Immature natural killer cell (primary cell): ENCODE measurements at places on chromosomes 4 and X. TPM values are rescaled to one million over a fixed set of nuclear protein-coding genes. Genes with fewer than 3 reads are reported as not detected.
A peak's percentile ranks its signal among the peaks of the same experiment; 100 is the strongest.

Gene PCDH10
- polyA plus RNA-seq: not detected

Gene SYNPO2
- polyA plus RNA-seq: 0.08 TPM

Gene PASD1
- polyA plus RNA-seq: not detected

Gene MMGT1
- polyA plus RNA-seq: 5.7 TPM

Gene NALF2
- not detected for polyA plus RNA-seq

DNA sequence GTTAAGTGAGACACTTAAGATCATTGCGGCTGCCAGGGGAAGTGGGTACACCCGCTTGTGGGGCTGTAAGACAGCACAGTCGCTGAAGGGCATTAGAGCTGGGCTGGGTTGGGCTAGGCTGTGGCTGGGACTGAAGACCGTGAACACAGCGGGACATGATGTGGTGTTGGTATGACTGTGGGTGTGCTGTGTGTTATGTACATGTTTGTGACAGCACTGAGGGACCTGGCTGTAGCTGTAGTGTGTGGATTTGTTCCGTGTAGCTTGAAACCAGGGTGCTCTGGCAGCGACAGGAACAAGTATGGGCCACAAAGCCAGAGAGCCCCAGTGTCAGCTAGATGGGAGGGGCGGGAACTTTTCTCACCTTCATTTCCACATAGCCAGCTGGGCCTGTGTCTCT is 82.1 kb downstream of the NHSL2 start:
- DNase-seq: peak; percentile 90
- H3K27ac ChIP-seq: peak overlapping the region; percentile 86
- H3K4me3 ChIP-seq: peak overlapping the region; percentile 76
- H3K27me3 ChIP-seq: peaks cover 3% of the 10 kb centered on the region
- peaks cover 6% of the 10 kb centered on the region for H3K36me3 ChIP-seq

- no peak overlapping the region for H3K4me3 ChIP-seq
- peaks cover 4% of the 10 kb centered on the region for H3K36me3 ChIP-seq
- H3K4me1 ChIP-seq: no peaks in the 10 kb centered on the region
- DNase-seq: no peak
- no peak overlapping the region for H3K27ac ChIP-seq
Measured at GRCh38 chrX:120536061-120536460, 24.7 kb downstream of the CUL4B start.

GRCh38 chr4:44150091-44150576 is 298.5 kb downstream of the KCTD8 start:
- no peak overlapping the region for H3K27ac ChIP-seq
- no peak for DNase-seq
- H3K27me3 ChIP-seq: no peaks in the 10 kb centered on the region
- no peaks in the 10 kb centered on the region for H3K4me1 ChIP-seq
- H3K36me3 ChIP-seq: peaks cover 4% of the 10 kb centered on the region

DNA sequence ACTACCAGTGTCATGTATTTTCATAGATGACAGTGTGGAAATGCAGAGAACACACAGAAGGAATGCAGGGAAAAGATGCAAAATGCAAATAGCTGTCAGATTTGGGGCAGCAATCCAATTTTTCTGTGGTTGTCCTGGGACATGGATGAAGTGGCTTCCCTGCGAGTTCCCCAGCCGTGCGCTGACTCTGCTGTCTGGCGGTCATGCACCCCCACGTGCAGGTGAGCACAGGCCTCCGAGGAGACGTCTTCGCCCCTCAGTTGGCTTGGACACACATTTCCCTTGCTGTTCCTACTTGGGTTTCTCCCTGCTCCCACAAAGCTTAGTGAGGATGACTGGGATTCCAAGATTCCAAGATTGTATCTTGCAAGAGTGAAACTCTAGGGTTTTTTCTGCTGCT is 24.4 kb downstream of the BLOC1S4 start:
- no peak overlapping the region for H3K27ac ChIP-seq
- no peak for DNase-seq
- H3K27me3 ChIP-seq: peaks cover 2% of the 10 kb centered on the region

DNA sequence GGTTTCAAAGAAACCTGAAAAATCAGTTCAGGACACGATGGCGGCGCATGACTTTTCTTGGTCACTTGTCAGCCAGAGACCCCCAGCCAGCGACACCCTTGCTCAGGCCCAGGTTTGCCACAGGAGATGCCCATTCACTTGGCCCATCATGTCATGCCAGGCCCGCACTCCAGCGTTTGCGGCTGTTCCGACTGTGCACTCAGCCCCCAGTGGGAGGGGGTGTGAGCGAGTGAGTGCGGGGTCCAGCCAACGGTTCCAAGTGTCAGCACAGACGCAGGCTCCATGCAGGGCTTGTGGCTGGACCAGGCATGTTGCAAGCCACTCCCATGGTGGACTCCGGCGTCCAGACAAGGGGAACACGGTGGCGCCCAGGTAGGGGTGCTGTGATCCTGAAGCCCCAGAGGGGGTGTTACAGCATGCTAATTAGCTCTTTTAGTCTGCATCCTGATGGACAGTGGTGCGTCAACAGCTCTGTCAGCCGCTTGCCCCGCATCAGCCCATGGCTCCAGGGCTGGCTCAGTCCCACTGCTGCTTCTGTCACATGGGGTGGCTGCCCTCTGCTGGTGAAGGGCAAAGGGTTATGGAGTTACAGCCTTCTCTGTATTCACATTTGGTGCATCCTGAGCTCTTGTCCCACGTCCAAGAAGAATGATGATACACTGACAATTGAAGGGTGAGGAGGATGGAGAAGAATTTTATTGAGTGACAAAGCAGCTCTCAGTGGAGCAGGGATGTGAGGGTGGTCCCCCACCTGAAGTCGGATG is 3.7 kb upstream of the MAEA start:
- H3K27me3 ChIP-seq: peaks cover 2% of the 10 kb centered on the region
- H3K36me3 ChIP-seq: no peaks in the 10 kb centered on the region
- H3K27ac ChIP-seq: peak overlapping the region; percentile 15
- peaks cover 17% of the 10 kb centered on the region for H3K4me1 ChIP-seq
- DNase-seq: peak; percentile 61

GRCh38 chrX:116009861-116010710 is 160.5 kb upstream of the AGTR2 start:
- peaks cover 6% of the 10 kb centered on the region for H3K27me3 ChIP-seq
- no peak for DNase-seq

- H3K4me3 ChIP-seq: no peak overlapping the region
- no peaks in the 10 kb centered on the region for H3K4me1 ChIP-seq
- no peaks in the 10 kb centered on the region for H3K36me3 ChIP-seq
- DNase-seq: no peak
- no peak overlapping the region for H3K27ac ChIP-seq
Measured at GRCh38 chrX:130247996-130248395, 20.7 kb downstream of the ZNF280C start.

- H3K27me3 ChIP-seq: peaks cover 2% of the 10 kb centered on the region
- H3K27ac ChIP-seq: no peak overlapping the region
- DNase-seq: no peak
- no peak overlapping the region for H3K4me3 ChIP-seq
Measured at GRCh38 chr4:125787707-125788106, 473.0 kb downstream of the FAT4 start.

- no peak overlapping the region for H3K27ac ChIP-seq
- no peak for DNase-seq
- no peaks in the 10 kb centered on the region for H3K4me1 ChIP-seq
Measured at GRCh38 chr4:174324236-174324635, 40.5 kb downstream of the CEP44 start.

GRCh38 chrX:123617007-123617406 is 115.8 kb downstream of the THOC2 start:
- H3K27me3 ChIP-seq: no peaks in the 10 kb centered on the region
- no peak overlapping the region for H3K4me3 ChIP-seq
- H3K4me1 ChIP-seq: no peaks in the 10 kb centered on the region
- DNase-seq: no peak

- no peak for DNase-seq
- no peaks in the 10 kb centered on the region for H3K36me3 ChIP-seq
- no peaks in the 10 kb centered on the region for H3K27me3 ChIP-seq
- H3K4me3 ChIP-seq: no peak overlapping the region
Measured at GRCh38 chr4:108636246-108636645, 14.2 kb upstream of the OSTC start.

DNA sequence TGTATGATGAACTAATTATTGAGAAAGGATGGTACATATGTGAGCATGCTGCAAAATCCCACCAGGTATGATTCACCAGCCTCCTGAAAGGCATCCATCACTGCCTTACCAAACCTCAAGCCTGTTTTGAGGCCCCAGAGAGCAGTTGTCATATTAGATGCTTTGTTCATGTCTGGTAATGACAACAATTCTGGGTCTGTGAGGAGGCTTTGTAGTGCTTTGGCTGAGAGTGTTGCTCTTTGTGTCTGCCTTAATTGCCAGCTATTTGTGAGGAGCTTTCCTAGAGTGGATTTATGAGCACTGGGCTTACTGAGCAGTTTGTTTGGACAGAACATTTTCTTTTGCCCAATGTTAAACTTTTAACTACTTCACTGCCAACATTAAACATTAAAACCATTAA is 69.2 kb downstream of the HEPH start:
- no peak for DNase-seq
- H3K27me3 ChIP-seq: peaks cover 10% of the 10 kb centered on the region
- H3K4me1 ChIP-seq: no peaks in the 10 kb centered on the region

DNA sequence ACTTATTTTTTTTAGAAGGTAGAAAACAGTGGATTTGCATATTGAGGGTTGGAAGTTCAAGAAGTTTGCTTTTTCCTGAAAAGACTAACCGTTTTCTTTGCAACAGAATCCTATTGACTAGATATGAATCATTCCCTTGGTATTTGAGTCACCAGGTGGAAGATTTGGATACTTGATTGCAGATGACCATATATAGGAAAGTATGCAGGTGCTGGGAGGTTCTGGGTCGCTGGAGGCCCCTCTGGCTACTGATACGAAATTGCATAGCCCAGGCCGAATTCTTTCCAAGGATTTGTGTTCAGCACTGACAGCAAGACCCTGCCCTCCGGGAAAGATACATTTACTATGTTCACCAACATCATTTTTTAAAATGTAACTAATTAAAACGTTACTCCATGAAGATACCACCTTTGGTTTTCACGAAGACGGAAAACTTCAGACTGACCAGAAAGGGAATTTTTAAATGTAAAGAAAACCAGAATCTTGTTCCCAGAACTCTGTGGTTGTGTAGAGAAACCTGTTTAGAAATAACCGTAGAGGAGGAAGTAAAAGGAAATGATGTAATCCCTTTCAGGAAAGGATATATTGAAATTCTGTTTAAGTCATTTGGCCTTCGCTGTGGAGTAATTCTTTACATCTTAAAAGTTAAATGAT is 946 bp downstream of the ANXA3 start:
- H3K36me3 ChIP-seq: no peaks in the 10 kb centered on the region
- peaks cover 15% of the 10 kb centered on the region for H3K27me3 ChIP-seq
- H3K4me3 ChIP-seq: no peak overlapping the region
- H3K27ac ChIP-seq: no peak overlapping the region
- peaks cover 6% of the 10 kb centered on the region for H3K4me1 ChIP-seq
- DNase-seq: no peak

- H3K27ac ChIP-seq: no peak overlapping the region
- peaks cover 1% of the 10 kb centered on the region for H3K27me3 ChIP-seq
- H3K4me1 ChIP-seq: no peaks in the 10 kb centered on the region
- no peak overlapping the region for H3K4me3 ChIP-seq
- H3K36me3 ChIP-seq: peaks cover 4% of the 10 kb centered on the region
Measured at GRCh38 chr4:9962611-9963314, 58.5 kb downstream of the SLC2A9 start.

- peaks cover 2% of the 10 kb centered on the region for H3K27me3 ChIP-seq
- DNase-seq: no peak
- peaks cover 8% of the 10 kb centered on the region for H3K4me1 ChIP-seq
- H3K36me3 ChIP-seq: no peaks in the 10 kb centered on the region
- H3K27ac ChIP-seq: no peak overlapping the region
- no peak overlapping the region for H3K4me3 ChIP-seq
Measured at GRCh38 chr4:107874024-107874423, 49.3 kb downstream of the SGMS2 start.

GRCh38 chrX:134949271-134949670 is 41.5 kb upstream of the SMIM10 start:
- H3K4me1 ChIP-seq: no peaks in the 10 kb centered on the region
- H3K4me3 ChIP-seq: no peak overlapping the region
- peaks cover 3% of the 10 kb centered on the region for H3K27me3 ChIP-seq
- no peaks in the 10 kb centered on the region for H3K36me3 ChIP-seq
- H3K27ac ChIP-seq: no peak overlapping the region
- DNase-seq: no peak

DNA sequence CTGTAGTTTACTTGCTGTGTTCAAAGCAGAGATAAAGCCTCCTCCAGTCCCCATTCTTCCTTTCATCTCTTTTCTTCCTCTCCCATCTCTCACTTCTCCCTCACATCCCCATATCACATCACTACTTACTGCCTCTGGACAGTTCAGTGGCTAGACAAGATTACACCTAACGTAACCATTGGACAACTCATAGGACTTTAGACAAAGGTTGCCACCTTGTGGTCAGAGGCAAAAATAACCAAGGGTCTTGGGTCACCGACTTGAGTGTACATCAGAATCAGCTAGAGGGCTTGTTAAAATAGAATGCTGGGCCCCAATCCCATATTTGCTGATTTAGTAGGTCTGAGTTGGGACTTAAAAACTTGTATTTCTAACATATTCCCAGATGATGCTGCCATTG is 109.3 kb upstream of the DGKK start:
- peak; percentile 41 for DNase-seq
- H3K36me3 ChIP-seq: no peaks in the 10 kb centered on the region
- H3K4me1 ChIP-seq: no peaks in the 10 kb centered on the region

DNA sequence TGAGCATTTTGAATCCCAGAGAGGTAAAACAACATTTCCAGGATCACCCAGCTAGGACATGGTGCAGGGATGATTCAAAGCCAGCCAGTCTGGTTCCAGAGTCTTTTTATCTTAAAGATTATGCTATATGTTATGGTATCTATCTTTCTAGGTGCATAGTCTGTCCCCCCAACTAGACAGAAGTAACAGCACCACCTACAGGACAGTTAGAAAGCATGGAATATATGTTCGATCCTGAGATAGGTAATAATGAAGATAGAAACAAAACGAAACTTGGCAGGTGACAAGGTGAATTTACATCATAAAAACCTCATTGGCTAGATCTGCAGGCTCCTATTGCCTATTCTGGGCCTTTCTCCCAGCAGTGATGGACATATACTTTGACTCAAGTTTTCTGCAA is 723.2 kb downstream of the SMARCA1 start:
- H3K4me1 ChIP-seq: no peaks in the 10 kb centered on the region
- no peak overlapping the region for H3K27ac ChIP-seq
- H3K27me3 ChIP-seq: peaks cover 1% of the 10 kb centered on the region
- DNase-seq: no peak
- no peaks in the 10 kb centered on the region for H3K36me3 ChIP-seq

GRCh38 chr4:113070755-113071154 is 21.3 kb downstream of the ANK2 start:
- no peaks in the 10 kb centered on the region for H3K36me3 ChIP-seq
- DNase-seq: no peak
- H3K4me3 ChIP-seq: no peak overlapping the region
- H3K4me1 ChIP-seq: no peaks in the 10 kb centered on the region

DNA sequence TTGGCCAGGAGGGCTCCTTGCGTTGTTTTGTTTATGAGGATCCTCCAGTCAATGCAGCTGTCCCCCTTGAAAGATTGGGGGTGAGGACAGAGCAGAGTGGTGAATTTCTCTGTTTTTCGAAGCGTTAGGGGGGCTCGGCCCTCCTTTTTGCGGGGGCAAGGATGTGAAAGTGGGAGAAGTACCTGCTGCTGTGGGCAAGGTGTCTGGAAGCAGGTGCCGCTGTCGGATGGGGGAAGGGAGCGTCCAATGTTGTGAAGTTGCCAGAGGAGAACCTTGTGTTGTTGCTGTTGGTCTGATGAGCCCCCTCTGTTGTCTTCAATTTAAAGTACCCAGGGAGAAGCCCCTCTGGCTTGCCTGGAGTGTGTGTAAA is 613 bp downstream of the GLRB start:
- H3K27me3 ChIP-seq: peaks cover 1% of the 10 kb centered on the region
- H3K36me3 ChIP-seq: no peaks in the 10 kb centered on the region
- no peak for DNase-seq
- H3K27ac ChIP-seq: no peak overlapping the region
- H3K4me3 ChIP-seq: no peak overlapping the region
- no peaks in the 10 kb centered on the region for H3K4me1 ChIP-seq
